Stimulated activated CD8-positive, alpha-beta memory T cell treated with anti-CD3 and anti-CD28 coated beads, Interleukin-7, amount 100 ng/mL, for 1 hour (primary cell): ENCODE measurements at places on chromosomes 5 and 9.

DNA sequence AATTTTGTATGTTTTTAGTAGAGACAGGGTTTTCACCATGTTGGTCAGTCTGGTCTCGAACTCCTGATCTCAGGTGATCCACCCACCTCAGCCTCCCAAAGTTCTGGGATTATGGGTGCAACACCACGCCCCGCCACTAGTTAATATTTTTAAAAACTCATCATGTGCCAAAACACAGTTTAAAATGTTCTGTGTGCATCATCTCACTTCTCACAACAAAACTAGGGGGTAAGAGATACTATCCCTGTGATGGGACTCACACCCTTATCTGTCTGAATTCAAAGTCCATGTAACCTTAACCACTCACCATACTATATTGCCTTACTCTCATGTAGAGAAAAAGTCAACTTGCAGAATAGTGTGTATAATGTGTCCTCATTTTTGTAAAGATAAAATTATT, 2.6 kb downstream of the PKD2L2 start:
- DNase-seq, result no peak

DNA sequence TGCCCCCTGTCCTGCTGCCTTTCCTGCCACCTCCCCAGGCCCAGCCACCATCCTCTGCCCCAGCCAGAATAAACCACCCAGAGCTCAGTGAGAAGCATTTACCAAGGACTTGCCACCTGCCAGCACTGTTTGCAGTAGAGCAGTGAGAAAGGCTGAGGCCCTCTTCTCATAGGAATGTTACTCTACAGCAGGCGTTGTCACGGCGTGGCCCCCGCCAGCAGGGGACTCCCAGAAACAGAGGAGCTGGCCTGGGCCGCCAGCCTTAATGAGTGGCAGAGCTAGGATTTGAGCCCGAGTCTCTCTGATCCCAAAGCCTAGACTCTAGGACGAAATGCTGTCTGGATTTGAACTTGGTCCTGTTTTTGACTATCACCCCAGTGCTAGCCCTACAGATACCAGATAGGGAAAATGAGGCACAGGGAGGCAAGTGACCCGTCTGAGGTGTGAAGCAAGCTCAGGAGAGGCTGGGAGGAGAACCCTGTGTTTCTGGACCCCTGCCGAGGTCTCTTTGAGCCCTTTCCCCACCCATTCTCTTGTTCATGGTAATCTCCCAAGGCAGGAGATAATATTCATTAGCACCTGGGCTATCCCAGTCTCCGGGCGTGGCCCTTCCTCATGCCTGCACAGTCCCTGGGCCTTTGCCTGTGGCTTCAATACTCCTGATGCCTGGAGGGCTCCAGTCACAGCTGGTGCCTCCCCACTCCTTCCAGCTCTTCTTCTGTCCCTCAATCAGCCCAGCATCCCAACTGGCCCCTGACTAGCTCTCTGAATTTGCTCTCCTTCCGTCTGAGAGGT, 30.7 kb downstream of the HRH2 start:
- no peak for DNase-seq

DNA sequence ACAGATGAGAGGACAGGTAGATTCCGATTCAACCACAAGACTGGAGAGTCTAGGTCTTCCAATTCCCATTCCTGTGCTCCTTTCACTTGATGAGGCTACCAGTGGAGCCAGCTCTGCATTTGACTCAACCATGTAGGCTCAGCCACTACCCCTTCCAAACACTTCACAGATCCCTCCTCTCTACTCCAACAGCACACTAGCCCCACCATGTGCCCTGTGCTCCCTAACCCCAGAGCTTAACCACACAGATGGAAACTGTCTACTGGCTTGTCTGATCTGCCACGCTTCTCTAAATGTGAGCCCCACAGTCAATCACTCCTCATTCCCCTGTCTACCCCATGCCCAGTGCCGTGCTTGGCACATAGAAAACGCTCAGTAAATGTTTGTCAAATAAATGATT, 508.2 kb downstream of the CDK5RAP2 start:
- no peak for DNase-seq

- no peak for DNase-seq
These were observed 8.4 kb downstream of the NR2F1 start for GRCh38 chr5:93591323-93591945.

DNA sequence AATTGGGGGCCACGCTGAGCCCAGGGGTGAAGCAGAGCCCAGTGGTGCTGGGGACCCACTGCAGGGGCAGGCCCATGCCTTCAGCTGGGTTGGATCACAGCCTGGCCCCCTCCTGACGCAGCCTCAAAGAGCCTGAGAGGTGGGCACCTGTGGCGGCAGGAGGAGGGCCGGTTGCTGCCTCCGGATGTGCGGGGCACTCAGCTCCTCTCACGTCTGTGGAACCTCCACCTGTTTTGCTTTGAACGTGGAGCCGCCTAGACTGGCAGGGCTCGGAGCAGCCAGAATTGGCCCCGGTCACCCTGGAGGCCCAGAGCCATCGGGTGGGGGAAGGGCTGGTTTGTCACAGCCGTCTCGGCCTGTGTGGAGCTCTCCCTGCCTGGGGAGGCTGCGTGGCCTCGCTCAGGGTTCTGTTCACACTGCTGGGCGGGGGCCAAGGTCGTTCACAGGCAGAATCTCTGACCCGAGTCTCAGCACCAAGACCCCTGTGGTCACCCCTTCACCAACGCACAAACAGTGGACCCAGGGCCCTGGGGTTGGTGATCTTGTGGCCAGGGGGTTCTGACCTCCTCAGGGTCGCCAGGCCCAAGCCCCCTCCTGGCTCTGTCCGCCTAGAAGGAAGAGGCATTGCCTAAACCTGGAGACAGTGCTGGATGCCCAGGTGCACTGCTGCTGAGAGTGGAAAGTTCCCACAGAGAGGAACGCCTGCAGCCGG, 9.2 kb upstream of the SLC9A3 start:
- DNase-seq, result no peak

DNA sequence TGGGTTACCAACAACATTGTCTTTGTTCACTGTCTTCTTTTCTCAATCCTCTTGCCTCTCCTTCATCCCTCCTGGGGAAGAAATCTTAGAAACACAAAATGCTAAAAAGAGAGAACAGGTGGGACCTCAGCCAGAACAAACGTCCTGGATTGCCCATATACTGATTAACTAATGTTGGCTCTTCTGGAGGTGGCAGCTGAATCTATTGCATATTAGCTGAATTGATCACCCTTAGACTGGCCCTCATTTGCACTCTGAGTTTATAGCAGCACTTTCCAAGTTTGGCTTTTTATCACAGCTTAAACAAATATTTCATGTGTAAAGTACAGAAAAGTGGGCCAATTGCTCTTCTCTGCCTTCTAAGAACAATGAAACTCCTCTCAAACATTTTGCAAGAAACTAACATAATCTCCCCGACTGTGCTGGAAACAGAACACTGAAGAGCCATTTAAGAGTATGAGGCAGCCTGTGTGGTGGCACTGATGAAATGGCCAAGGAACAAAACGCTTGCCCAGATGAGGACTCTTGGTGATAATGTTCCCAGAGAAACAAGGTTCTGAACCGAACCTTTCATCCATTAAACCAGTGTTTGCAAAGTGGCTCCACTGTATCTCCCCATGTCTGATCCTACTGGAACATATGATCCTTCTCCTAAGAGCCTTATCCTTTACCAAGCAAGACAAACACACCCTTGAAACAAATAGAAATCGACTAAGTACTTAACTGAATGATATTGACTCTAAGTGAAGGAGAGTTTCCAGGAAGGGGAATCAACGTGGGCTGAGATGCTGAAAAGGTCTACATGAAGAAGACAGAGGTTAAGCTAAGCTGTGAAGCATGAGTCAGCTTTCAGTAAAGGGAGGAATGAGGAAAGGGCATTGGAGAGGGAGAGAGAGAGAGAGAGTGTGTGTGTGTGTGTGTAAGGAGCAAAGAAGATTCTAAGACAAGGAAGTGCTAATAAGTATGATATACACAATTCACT, 83.2 kb upstream of the LIFR start:
- DNase-seq, result no peak

- no peak for DNase-seq
These were observed 18.0 kb downstream of the IL9 start for GRCh38 chr5:135877570-135878155.

- DNase-seq, result no peak
These were observed 60.2 kb downstream of the SPOCK1 start for GRCh38 chr5:137438932-137439331.

- no peak for DNase-seq
These were observed 14.7 kb upstream of the PWWP2A start for GRCh38 chr5:160133918-160134304.

GRCh38 chr9:34289159-34289558, 39.9 kb downstream of the KIF24 start:
- DNase-seq, result no peak
